ENCODE measurements at places on chromosomes 5 and 9. TPM values are rescaled to one million over a fixed set of nuclear protein-coding genes. Genes with fewer than 3 reads are reported as not detected.

EFNA5 gene
- total RNA-seq = 16.3 TPM

MYOZ3 gene
- total RNA-seq = 0.06 TPM

SLC22A5 gene
- 56.2 TPM for total RNA-seq

PTPA gene
- total RNA-seq = 127 TPM

LAMC3 gene
- 2.3 TPM for total RNA-seq

OR1J2 gene
- not detected for total RNA-seq

CCL27 gene
- total RNA-seq = 0.33 TPM

HMCN2 gene
- total RNA-seq = 0.09 TPM

SPATA6L gene
- total RNA-seq = 1.6 TPM
